ENCODE measurements at places on chromosomes 1 and 21. TPM values are rescaled to one million over a fixed set of nuclear protein-coding genes. Genes with fewer than 3 reads are reported as not detected.
A peak's percentile ranks its signal among the peaks of the same experiment; 100 is the strongest.

Gene C1orf232
- total RNA-seq, result not detected

Gene DHDDS
- 87.2 TPM for total RNA-seq

DNA sequence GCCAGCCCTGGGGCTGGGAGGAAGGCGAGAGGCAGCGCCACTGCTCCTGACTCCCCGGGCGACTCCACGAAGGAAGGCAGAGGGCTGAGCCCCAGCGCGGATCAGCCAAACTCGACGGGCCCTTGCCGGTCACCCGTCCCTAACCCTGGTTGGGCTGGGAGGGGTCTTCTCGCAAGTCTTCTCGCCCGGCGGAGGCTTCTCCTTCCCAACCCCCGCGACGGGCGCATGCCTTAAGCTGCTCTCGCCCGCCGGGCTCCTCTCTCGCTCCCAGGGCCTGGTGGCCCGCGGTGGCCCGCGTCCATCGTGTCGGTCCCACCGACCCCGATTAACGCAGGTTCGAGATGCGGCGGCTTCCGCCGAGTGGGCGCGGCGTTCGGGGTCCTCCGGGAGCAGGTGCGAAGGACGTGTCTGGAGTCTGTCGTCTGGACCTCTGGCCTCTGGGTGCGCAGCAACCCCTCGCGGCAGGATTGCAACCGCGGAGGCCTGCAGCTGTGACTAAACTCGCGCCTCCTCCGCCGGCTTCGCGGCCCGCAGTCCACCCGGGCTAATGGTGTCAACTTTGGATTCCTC lies 29.0 kb upstream of the PPM1J start:
- H3K4me1 ChIP-seq, result peaks cover 6% of the 10 kb centered on the region
- no peak overlapping the region for H3K27ac ChIP-seq
- H3K4me3 ChIP-seq, result peak overlapping the region; percentile 51
- DNase-seq, result peak; percentile 49

GRCh38 chr1:7557301-7557891 lies 213.7 kb upstream of the VAMP3 start:
- no peak for DNase-seq
- no peak overlapping the region for H3K4me3 ChIP-seq
- no peak overlapping the region for H3K27ac ChIP-seq

GRCh38 chr1:53060579-53060978 lies 1.4 kb upstream of the PODN start:
- H3K4me1 ChIP-seq, result peaks cover 7% of the 10 kb centered on the region
- no peak overlapping the region for H3K4me3 ChIP-seq
- DNase-seq, result peak; percentile 65
- H3K27me3 ChIP-seq, result peaks cover 26% of the 10 kb centered on the region
- no peak overlapping the region for H3K27ac ChIP-seq

DNA sequence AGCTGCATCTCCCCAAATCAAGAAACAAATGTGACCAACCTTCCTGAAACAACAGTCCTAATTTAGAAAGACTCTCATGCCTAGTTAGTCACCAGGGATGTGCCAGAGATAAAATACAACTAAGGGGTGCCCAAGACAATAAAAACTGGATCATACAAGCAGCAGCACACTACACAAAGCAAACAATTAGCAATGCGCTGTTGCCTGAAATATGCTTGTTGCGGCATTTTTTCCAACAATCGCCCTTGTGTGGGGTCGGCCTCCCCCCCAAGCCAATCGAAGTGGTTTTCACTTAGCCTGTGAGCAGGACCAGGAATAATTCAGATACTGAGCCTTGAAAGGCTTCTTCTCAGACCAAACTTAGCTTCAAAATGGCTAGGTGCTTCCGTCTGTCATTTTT lies 1.4 kb upstream of the STMN1 start:
- DNase-seq, result no peak
- no peak overlapping the region for H3K4me3 ChIP-seq
- H3K4me1 ChIP-seq, result peaks cover 27% of the 10 kb centered on the region
- no peak overlapping the region for H3K27ac ChIP-seq
- peaks cover 3% of the 10 kb centered on the region for H3K36me3 ChIP-seq

Gene CD1E
- not detected for total RNA-seq

- no peak for DNase-seq
- H3K4me3 ChIP-seq, result no peak overlapping the region
- no peak overlapping the region for H3K27ac ChIP-seq
- no peaks in the 10 kb centered on the region for H3K36me3 ChIP-seq
- no peaks in the 10 kb centered on the region for H3K27me3 ChIP-seq
These were observed 186.5 kb upstream of the CTTNBP2NL start for GRCh38 chr1:112209493-112209892.

DNA sequence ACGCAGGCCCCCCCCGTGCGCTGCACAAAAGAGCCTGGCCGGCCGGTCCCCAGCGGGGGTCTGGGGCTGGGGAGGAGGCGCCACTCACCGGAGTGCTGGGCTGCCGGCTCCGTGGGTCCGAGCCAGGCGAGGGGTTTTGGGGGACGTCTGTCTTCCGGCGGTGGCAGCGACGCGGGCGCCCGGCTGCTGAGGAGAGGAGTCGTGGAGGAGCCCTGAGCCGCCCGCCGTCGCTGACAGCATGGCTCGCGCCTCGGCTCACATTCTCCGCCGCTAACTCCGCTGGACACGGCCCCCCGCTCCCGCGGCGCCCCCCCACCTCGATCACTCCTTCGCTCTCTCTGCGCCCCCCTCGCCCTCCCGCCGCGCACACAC lies 649 bp downstream of the AHDC1 start:
- H3K36me3 ChIP-seq, result no peaks in the 10 kb centered on the region
- peak overlapping the region; percentile 72 for H3K4me3 ChIP-seq
- peak overlapping the region; percentile 53 for H3K27ac ChIP-seq

GRCh38 chr1:6574025-6574620 lies 5.7 kb upstream of the ZBTB48 start:
- DNase-seq, result no peak
- H3K4me3 ChIP-seq, result no peak overlapping the region
- H3K27me3 ChIP-seq, result peaks cover 3% of the 10 kb centered on the region
- H3K36me3 ChIP-seq, result no peaks in the 10 kb centered on the region

Gene CDA
- total RNA-seq, result not detected

DNA sequence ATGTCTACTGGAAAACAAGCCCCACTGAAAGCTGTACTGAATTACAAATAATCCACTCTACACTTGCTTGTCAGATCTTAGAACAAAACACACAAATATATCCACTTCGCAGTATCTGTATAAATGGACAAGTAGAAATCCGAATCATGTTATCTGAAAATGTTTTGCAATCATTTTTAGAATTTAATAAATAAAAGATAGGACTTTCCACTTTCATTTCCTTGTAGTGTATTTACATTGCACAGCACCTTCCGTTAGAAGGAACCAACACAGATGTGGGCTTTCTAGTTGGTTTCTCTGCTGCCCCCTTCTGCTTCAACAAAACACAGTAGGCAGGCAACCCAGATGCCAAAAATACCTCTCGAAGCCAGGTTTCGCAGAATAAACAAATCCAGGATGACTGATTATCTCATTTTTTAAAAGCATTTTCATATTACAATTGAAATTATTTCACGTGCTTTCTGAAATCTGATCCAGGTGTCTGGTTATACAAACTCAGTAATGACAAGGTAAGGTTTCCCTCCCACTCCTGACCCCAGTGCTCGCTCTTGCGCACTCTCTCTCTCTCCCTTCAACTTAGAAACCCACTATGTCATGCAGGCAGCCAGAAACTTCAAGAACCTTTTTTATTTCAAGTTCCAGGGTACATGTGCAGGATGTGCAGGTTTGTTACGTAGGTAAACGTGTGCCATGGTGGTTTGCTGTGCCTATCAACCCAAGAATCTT lies 389.9 kb downstream of the SMYD3 start:
- H3K27me3 ChIP-seq, result no peaks in the 10 kb centered on the region
- H3K36me3 ChIP-seq, result no peaks in the 10 kb centered on the region
- no peak overlapping the region for H3K27ac ChIP-seq
- H3K4me3 ChIP-seq, result no peak overlapping the region
- peak; percentile 35 for DNase-seq

- no peak for DNase-seq
- peaks cover 8% of the 10 kb centered on the region for H3K4me1 ChIP-seq
- no peaks in the 10 kb centered on the region for H3K36me3 ChIP-seq
- no peak overlapping the region for H3K27ac ChIP-seq
- H3K4me3 ChIP-seq, result no peak overlapping the region
These were observed 3.6 kb downstream of the NHLH2 start for GRCh38 chr1:115837341-115837739.

DNA sequence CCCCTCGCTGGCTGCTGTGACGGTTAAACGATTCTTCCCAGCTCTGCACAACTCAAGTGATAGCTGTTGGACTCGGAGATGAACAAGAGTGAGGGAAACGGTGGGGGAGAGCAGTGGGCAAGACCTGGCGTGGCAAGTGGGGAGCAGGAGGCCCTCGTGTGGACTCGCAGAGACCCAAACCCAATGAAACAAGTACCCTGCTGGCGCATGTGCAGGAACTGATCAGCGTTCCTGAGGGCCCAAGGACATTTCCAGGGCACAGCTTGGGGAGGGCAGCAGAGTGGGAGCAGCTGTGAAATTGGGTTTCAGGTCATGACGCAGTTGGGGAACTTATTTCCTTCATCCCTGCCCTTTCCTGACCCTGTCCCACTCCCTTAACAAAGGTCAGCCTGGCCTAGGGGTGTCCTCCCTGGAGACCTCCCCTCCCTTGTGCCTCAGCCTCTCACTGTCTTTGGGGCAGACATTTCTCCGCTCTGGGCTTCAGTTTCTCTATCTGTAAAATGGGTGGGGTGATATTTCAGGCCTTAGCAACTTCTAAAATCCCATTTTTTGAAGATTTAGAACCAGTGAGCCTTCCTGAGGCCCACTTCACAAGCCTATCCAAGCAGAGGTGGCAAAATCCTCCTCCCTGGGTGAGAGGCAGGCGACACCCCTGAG lies 27.9 kb upstream of the ECE1 start:
- H3K4me1 ChIP-seq, result peaks cover 54% of the 10 kb centered on the region
- DNase-seq, result no peak
- H3K27ac ChIP-seq, result peak overlapping the region; percentile 36
- H3K27me3 ChIP-seq, result no peaks in the 10 kb centered on the region
- H3K4me3 ChIP-seq, result no peak overlapping the region

GRCh38 chr1:97743129-97743528 lies 177.7 kb downstream of the DPYD start:
- H3K36me3 ChIP-seq, result no peaks in the 10 kb centered on the region
- no peaks in the 10 kb centered on the region for H3K4me1 ChIP-seq
- H3K4me3 ChIP-seq, result no peak overlapping the region
- no peak for DNase-seq

- H3K4me1 ChIP-seq, result no peaks in the 10 kb centered on the region
- no peak overlapping the region for H3K4me3 ChIP-seq
- DNase-seq, result peak; percentile 48
- H3K27ac ChIP-seq, result no peak overlapping the region
- peaks cover 4% of the 10 kb centered on the region for H3K27me3 ChIP-seq
These were observed 10.0 kb downstream of the LRRC53 start for GRCh38 chr1:74502432-74502831.

DNA sequence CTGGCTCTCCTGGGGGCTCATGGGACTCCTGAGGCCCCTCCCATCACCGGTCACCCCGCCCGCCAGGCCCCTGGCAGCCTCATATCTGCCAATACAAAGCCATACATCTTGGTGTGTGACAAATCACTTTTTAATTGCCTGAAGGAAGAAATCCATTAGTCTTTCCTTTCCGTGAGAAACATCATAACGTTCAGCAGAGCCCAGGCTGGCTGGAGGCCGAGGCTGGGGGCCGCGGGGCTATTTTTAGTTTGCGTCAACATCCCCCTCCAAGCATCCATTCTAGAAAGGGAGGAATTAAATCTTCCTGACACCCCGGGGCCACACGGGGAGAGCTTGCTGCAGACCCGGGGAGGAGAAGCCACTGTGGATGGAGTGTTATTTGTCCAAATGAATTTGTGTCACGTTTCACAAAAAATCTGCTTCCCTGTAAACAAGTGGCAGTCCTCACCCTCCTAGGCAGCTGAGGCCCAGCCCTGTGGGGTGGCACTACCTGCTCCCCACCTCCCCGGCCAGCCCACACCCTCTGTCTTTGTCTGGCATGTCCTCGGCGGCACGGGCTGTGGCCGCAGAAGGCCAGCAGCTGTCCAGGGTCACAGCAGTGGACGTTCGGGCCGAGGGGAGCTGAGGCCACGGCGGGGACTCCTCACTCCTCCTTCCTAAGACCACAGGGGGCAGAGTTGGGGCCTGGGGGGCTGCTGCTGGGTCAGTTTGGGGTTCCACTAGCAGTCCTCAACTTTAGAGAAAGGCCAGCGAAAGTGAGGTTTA lies 236.9 kb upstream of the VAMP3 start:
- no peaks in the 10 kb centered on the region for H3K36me3 ChIP-seq
- DNase-seq, result peak; percentile 59
- no peak overlapping the region for H3K27ac ChIP-seq

Gene EIF4G3
- total RNA-seq, result 80.7 TPM

Gene ARHGAP30
- total RNA-seq, result 0.25 TPM

Gene SPATA1
- total RNA-seq, result 1.4 TPM

DNA sequence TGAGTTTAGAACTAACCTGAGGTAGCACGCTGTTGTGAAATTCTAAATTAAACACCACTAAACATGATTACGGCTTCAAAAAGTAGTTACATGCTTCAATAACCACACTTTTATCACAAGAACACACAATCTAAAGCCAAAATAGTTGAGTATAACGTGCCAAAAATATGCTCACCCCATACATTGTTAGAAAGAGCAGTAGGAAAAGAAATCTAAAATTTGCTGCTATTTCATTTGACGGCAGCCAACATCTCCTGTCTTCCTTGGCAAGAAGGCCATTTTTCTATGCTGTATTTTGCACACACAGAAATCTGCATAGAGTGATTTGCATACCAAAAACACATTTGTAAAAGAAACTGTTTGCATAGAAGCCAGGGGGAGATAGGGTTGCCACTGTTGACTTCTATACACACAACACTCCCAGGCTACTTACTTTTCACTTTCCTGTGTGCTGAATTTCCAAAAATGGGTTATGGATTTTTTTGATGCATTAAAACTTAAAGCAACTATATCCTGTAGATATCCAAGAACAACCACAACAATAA lies 42.9 kb upstream of the DMRTB1 start:
- no peaks in the 10 kb centered on the region for H3K36me3 ChIP-seq

GRCh38 chr1:170692866-170693575 lies 29.1 kb downstream of the PRRX1 start:
- peaks cover 21% of the 10 kb centered on the region for H3K4me1 ChIP-seq
- no peaks in the 10 kb centered on the region for H3K27me3 ChIP-seq
- peak overlapping the region; percentile 72 for H3K27ac ChIP-seq
- peak; percentile 75 for DNase-seq
- H3K36me3 ChIP-seq, result no peaks in the 10 kb centered on the region

DNA sequence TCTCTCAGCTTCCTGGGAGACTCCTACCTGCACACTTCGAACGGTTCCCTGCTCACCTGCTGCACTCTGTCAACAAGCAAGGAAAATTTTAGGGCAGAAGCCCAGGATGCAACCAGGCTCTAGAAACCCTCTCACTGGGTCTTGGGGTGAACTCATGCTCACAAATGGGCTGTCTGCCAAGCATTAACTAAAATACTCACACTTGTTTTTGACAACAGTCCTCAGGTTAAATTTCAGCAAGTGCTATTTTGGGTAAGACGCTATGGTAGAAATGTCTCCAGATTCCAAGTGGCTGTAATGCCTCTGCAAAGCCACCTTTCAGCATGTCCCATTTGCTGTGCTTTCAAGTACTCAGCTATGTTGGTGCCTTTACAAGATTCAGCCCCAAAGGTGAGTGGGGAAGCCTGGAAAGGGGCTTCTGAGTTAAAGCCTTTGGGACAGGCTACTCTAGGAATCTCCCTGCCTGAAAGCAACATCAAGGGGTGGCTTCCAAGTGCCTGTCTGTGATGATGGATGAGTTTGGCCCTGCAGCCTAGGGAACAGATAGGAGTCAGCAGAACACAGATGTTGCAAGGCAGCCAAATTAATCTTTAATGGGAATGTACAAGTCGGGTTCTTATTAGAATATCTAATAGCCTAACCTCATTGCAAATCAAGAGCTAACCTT lies 211.9 kb upstream of the SPAG17 start:
- peak; percentile 17 for DNase-seq
- no peak overlapping the region for H3K27ac ChIP-seq
- no peaks in the 10 kb centered on the region for H3K27me3 ChIP-seq
- H3K4me1 ChIP-seq, result no peaks in the 10 kb centered on the region
- H3K36me3 ChIP-seq, result no peaks in the 10 kb centered on the region
- no peak overlapping the region for H3K4me3 ChIP-seq
